Activated CD4-positive, alpha-beta T cell treated with anti-CD3 and anti-CD28 coated beads, Interleukin-2, amount 10 ng/mL, durations not matched to agents 24 days and 14 days (primary cell): ENCODE measurements at places on chromosomes 12 and 14. TPM values are rescaled to one million over a fixed set of nuclear protein-coding genes. Genes with fewer than 3 reads are reported as not detected.

Gene CAPS2
- total RNA-seq: 0.54 and 1.5 TPM in 2 replicates

Gene CLEC7A
- not detected in 2 replicates for total RNA-seq

Gene SMIM41
- total RNA-seq: 0.19 TPM in 1 of 2 replicates, not detected in the other

Gene ADAM21
- total RNA-seq: not detected in 2 replicates

Gene BCL11B
- total RNA-seq: 48.2 and 48.5 TPM in 2 replicates

DNA sequence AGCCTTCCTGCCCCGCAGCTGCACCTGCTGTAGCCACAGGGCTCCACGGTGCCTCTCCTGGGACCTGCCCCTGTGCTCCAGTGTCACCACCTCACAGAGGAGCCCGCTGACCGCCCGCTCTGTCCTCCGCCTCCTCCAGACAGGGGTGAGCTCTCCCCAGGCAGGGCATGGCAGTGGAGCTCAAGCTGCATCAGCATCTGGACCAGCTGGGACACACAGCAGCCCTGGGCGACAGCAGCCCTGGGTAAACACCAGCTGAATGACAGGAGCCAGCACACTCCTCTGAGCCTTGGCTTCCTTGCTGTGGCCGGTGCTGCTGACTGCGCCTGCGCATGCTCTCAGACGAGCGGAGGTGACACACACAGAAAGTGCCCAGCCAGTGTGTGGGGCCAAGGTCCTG lies 22.0 kb downstream of the CHGA start:
- no peak overlapping the region for H3K27ac ChIP-seq
- H3K27me3 ChIP-seq: no peaks in the 10 kb centered on the region
- H3K36me3 ChIP-seq: no peaks in the 10 kb centered on the region
- no peak for DNase-seq
- no peaks in the 10 kb centered on the region for H3K4me1 ChIP-seq
- H3K4me3 ChIP-seq: no peak overlapping the region

DNA sequence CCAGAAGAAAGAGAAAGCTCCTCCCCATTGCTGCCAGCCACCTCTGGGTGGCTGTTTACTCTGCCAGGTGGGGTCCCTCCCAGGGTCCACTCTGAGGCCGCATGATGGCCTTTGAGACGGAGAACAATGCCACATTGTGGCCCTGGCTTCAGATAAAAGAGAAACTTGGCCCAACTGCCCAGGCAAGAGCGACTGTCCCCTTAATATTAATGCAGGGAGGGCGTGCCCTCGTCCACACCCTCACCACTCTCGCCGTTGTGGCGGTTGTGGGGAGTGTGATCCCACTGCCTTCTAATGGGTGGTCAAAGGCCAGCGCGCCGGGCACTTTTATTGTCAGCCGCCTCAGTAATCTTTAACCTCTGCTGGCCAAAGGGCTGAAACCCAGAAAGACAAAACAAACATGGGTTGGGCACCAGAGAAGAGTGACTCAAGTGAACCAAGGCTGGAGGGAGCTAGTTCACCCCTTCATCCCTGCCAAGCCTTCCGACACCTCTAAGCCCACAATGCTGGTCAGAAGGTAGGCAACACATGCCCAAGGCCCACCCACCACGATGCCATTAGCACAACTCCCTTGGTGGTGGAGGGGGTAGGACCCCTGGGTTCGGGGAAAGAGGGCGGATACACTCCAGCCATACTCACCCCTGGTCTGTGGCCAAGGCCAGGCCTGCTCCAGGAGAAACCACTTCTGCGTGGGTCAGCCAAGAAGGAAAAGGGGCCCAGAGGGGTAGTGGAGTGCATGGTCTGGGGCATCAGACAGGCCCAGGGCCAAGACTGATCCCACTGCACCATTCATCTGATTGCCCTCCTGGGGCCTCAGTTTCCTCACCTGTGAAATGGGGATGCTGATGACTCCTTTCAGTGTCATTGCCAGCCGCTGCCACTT lies 44.5 kb upstream of the BCL11B start:
- peaks cover 10% of the 10 kb centered on the region for H3K4me1 ChIP-seq
- peak; percentile 47 for DNase-seq
- no peaks in the 10 kb centered on the region for H3K36me3 ChIP-seq
- peaks cover 10% of the 10 kb centered on the region for H3K27me3 ChIP-seq

- H3K36me3 ChIP-seq: no peaks in the 10 kb centered on the region
- H3K4me1 ChIP-seq: no peaks in the 10 kb centered on the region
- DNase-seq: no peak
- no peak overlapping the region for H3K4me3 ChIP-seq
- H3K27me3 ChIP-seq: no peaks in the 10 kb centered on the region
These were observed 12.6 kb downstream of the KCNH5 start for GRCh38 chr14:63032641-63033040.

- H3K4me1 ChIP-seq: no peaks in the 10 kb centered on the region
- H3K27ac ChIP-seq: no peak within 1 kb of the TSS
- H3K4me3 ChIP-seq: no peak within 1 kb of the TSS
- H3K27me3 ChIP-seq: peaks cover 38% of the 10 kb centered on the region
These were observed at the start of gene OLR1 for GRCh38 chr12:10171973-10172728. Gene OLR1, minus strand, starts transcription at chr12:10172132. Its CDS starts 55 bp downstream, at chr12:10172077.

DNA sequence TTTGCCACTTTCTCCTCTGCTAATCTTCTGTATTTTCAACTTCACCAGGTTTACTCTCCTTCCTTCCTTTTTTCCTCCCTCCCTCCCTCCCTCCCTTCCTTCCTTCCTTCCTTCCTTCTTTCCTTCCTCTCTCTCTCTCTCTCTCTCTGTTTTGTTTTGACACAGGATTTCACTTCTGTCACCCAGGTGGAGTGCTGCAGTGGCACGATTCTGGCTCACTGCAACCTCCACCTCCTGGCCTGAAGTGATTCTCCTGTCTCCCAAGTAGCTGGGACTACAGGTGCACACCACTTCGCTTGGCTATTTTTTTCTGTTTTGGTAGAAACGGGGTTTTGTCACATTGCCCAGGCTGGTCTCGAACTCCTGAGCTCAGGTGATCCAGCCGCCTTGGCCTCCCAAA lies 181.2 kb upstream of the BTG1 start:
- peaks cover 6% of the 10 kb centered on the region for H3K36me3 ChIP-seq
- no peak overlapping the region for H3K27ac ChIP-seq
- H3K4me1 ChIP-seq: peaks cover 11% of the 10 kb centered on the region
- DNase-seq: no peak

DNA sequence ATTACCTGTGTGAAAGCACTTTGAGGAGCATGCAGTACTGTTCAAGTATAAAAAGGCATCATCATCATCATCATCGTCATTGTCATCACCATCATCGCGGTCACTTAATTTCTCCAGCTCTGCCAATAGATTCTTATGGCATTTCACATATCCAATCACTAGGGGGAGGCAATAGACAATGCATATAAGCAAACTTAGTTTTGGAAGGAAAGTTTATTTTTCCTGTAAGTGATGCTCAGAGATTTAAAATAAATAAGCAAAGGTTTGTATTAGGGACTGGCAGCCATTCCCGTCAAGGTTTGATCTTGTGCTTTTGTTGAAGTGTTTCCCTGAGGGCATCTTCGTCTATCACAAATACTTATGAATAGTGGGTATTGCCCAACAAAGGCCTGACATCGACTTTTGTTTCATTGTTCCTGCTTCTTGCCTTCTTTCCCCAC lies 127.4 kb downstream of the KTN1 start:
- H3K36me3 ChIP-seq: no peaks in the 10 kb centered on the region
- no peaks in the 10 kb centered on the region for H3K27me3 ChIP-seq
- H3K4me3 ChIP-seq: no peak overlapping the region
- no peak for DNase-seq
- H3K4me1 ChIP-seq: peaks cover 2% of the 10 kb centered on the region

GRCh38 chr12:93698307-93699092 lies 21.3 kb downstream of the CRADD start:
- H3K27ac ChIP-seq: no peak overlapping the region
- H3K4me3 ChIP-seq: no peak overlapping the region

- H3K4me1 ChIP-seq: no peaks in the 10 kb centered on the region
- H3K36me3 ChIP-seq: no peaks in the 10 kb centered on the region
- no peak overlapping the region for H3K27ac ChIP-seq
These were observed 74.3 kb downstream of the MAP1LC3B2 start for GRCh38 chr12:116633476-116633875.

DNA sequence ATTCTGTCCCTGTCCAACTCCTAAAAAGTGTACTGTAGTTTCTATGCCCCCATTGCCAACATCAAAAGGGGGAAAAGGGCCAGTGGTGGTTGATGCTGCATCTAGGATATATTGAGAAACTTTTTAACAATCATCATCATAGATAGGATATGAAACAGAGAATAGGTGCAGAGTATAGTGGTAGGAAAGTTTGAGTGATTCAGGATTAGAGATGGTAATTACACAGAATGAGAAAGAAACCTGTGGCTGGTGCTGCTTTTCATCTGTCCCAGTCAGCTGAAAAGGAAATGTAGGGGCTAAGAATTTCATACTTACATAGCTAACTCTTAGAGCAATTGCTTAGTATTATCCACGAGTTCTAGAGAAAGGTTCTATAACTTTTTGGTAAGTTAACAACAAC lies 67.6 kb downstream of the GTF2A1 start:
- DNase-seq: no peak
- peaks cover 4% of the 10 kb centered on the region for H3K27me3 ChIP-seq
- H3K27ac ChIP-seq: peak overlapping the region; percentile 54
- peaks cover 5% of the 10 kb centered on the region for H3K4me1 ChIP-seq
- H3K4me3 ChIP-seq: no peak overlapping the region

- no peak for DNase-seq
- no peaks in the 10 kb centered on the region for H3K4me1 ChIP-seq
- H3K27ac ChIP-seq: no peak overlapping the region
- no peak overlapping the region for H3K4me3 ChIP-seq
These were observed 16.5 kb downstream of the JAG2 start for GRCh38 chr14:105151838-105152793.

DNA sequence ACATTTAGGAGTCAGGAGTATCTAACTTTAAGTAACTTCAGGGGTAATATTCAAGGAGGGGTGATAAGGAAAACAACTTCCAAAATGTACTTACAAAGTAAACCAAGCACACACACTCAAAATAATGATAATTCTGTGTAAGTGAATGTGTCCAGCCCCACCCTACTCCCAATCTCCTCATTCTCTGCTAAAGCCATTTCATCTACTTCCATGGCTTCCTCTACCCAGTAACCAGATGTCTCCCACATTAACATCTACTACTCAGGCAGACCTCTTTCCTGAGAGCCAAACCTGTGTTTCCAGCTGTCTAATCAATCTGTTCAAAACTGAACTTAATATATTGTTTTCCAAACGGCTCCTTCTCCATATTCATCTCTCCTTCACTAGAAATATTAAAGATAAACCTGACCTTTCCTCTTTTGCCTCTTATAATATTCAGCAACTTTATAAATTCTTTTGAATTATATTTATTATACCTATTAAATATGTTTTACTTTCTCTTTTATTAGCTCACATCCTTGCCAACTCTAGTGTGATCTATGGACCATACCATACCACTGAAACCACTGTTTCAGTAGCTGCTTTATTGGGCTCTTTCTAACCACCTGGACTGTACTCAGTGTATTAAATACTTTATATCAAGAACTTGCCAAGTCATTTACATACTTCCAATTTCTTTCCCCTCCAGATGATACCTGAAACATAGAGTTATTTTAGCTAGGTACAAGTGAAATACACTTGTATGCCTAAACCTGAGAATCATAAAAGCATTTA lies 170.7 kb downstream of the PPFIA2 start:
- H3K4me1 ChIP-seq: no peaks in the 10 kb centered on the region
- no peaks in the 10 kb centered on the region for H3K36me3 ChIP-seq
- no peak overlapping the region for H3K27ac ChIP-seq
- no peak overlapping the region for H3K4me3 ChIP-seq
- no peak for DNase-seq

GRCh38 chr12:96140174-96140573 lies 54.0 kb upstream of the ELK3 start:
- peaks cover 28% of the 10 kb centered on the region for H3K4me1 ChIP-seq
- no peaks in the 10 kb centered on the region for H3K27me3 ChIP-seq
- no peak overlapping the region for H3K27ac ChIP-seq

GRCh38 chr14:91008759-91009409 lies 51.6 kb downstream of the RPS6KA5 start:
- peaks cover 38% of the 10 kb centered on the region for H3K4me1 ChIP-seq
- H3K27ac ChIP-seq: no peak overlapping the region
- no peak for DNase-seq
